GM06990 (cell line): ENCODE measurements at places on chromosomes 6 and 20.

DNA sequence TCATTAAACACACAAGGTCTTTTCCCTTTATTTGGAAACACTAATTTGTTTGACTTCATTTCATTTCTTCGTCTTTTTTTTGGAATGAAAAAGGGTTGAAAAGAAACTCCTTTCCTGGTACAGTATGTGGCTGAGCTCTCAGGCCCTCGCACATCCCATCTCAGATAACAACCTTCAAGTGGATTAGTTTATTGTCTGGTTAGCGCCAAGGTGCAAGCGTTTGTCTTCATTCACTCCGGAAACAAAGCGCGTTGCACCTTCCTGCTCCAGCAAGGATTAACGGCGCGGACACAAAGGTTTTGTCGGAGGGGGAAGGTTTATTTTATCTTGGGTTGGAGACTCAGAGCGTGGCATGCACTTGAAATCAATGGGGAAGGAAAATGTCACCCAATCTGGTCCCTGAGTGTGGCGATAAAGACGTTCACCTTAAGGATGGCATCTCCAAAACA, 5.3 kb upstream of the NKX2-2 start:
- no peak for DNase-seq

- no peak for DNase-seq
These were observed 52.7 kb downstream of the LYRM4 start for GRCh38 chr6:5208057-5208456.

DNA sequence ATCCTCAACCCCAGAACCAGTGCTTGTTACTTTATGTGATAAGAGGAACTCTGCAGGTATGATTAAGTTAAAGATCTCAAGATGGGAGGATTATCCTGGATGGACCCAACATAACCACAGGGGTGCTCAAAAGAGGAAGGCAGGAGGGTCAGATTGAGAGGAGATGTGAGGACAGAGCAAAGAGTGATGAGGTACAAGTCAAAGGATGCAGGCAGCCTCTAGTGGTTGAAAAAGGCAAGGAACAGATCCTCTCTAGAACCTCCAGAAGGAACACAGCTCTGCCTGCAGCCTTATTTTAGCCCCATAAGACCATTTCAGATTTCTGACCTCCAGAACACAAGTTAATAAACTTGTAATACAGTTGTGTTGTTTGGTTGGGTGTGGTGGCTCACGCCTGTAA, 41.2 kb downstream of the PDSS2 start:
- peak; percentile 3 for DNase-seq

GRCh38 chr20:15236812-15237211, 899.4 kb upstream of the FLRT3 start:
- DNase-seq = peak; percentile 20

DNA sequence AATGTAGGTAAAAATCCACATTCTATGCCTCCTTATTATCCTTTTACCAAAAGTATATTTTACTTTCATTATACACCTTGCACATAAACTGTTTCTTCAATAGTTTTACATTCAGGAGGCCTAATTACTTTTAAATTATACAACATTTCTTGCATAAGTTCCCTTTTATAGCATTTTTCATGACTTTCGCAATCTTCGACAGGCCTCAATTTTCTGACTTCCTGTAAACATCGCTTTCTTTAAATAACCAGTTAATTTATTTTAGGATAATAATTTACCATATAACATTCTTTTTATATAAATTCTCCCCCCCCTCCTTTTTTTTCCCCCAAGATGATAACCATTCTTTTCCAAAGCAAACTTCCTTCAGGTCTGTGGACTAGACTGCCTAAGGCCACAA, 9.2 kb downstream of the SLC35A1 start:
- DNase-seq = no peak

DNA sequence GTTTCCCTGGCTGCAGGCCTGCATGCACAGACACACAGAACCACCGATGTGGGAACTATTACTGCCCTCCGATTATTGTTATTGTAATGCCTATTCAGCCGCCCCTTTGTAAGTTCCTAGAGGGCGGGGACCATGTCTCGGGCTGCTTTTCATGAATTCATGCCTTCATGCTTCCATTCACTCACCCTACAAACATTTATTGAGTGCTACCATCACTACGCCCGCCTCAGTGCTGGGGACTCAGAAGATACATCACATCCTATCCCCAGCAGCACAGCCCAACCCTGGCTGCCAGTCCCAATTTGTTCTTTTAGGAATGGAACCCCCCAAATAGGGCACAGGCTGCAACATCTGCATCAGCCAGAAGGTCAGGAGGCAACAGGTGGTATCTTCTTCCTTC, 75.9 kb downstream of the FOXA2 start:
- DNase-seq = no peak

DNA sequence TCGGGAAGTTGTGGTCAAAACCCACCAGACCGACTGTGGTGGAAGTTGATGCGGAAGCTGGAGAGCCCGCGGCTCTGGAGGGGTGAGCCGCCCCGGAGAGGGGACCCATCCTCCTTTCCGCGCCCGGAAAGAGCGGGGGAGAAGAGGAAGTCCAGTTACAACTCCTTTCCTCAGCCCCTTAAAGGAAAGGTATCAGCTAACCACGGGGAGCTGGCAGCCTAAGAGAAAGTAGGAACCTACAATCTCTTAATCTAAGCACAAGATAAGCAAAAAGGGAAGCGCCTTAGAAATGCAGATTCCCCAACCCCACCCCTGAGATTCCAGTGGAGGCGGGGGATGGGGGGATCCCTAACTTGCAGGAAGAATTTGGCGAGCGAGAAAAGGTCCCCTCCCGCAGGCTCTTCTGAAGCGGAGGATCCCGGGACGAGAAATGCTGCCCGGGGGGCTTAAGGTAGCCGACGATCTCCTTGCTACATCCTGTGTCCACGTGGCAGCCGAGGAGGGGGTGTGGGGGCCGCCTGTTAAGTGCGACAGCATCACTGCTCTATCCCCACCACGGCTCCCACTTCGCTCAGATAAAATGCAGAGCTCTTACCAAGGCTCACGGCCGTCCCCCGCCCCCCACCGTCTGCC, 87.5 kb downstream of the ZFP64 start:
- DNase-seq = no peak

DNA sequence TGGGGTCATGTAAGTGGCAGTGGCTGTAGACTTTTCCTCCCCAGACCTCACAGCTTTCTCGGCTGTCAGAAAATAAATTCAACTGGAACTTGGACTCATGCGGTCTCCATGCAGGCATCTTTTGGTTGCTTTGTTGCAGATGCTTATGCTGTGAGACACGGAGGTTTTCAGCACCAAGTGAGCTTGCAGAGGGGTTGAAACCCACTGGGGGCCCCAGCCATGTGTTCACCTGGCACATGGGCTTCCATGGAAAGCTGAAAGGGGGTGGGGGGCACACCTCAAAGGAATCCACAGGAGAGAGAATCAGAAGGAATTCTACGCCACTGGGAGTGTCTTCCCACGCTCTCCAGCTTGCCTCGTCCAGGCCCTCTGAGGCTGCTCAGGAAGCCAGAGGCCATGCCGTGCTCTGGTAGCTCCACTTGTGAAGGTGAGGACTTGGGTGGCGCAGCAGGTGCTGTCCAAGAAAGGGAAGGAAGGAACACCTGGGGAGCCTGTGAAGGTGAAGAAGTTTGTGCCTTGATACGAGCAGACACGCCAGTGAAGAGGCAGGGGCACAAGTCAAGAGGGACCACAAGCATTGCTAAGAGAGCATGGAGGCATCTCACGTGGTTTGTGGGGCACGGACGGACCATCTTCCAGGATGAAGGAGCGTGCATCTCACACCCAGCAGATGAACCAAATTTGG, 134.3 kb upstream of the PMEPA1 start:
- DNase-seq = no peak

- DNase-seq = no peak
These were observed 152.1 kb downstream of the FNDC1 start for GRCh38 chr6:159321267-159321666.

DNA sequence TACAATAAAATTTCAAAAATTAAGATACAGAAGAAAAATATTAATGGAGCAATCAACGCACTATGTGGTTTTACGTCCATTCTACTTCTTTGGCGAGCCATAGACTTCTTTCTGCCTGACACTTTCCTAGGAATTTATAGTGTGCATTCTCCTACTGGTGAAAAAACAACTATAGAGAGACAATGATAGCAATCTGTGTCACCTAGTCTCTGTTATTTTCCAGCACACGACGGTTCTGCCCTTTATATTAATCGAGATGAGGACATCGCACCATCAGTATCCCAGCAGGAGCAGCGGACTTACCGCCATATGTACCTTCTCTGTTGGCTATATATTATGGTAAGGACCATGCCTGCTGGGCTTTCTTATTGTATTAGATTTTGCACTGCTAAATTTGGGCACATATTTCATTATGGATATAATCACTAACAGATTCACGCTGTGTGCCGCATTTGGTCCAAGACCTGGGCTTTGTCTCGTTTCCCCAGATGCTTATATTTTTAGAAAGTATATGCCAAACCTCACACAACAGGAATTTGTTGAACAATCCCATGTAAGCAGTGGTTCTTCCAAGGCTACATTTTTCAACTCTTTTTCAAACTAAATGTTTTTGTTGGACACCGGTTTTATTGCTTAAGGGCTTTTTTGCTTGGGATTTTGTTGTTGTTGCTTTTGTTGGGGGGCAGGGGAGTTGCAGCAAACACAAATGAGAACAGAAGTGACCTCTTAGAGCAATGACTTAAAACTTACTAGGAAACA, 166.4 kb downstream of the ADAT2 start:
- no peak for DNase-seq

DNA sequence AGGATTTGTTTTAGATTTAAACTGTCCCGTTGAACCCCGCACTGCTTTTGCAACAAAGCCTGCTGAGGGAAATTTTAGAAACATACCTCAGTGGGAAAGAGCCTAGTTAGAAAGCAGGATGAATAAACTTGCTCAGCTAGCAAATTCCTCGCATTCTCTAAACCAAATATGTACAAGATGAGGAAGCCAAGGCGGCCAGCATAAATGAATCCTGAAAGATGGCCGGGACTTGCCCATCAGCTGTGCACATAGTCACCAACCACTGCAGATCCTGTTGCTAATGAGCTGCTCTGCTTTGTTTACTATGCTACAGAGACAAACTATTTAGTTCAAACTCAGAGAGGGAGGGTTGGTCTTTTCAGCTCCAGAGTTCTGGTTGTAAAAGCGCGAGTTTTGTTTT, 49.0 kb downstream of the TMEM170B start:
- DNase-seq = no peak

- no peak for DNase-seq
These were observed 87.0 kb upstream of the OLIG3 start for GRCh38 chr6:137581019-137581707.

DNA sequence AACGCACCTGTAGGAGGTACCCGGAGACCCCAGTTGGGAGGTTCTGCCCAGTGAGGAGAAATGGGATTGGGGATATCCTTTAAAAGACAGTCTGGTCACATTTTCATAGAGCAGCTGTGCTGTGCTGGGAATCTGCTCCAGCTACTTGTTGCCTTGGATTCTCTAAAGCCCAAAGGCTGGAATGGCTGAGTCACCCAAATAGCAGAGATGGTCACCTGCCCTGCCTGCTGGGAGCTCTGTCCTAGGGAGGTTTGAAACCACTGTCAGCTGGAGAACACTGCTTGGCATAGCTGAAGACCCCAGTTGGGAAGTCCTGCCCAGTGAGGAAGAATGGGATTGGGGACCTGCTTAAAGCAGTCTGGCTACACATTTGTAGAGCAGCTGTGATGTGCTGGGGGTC, 34.8 kb upstream of the TFB1M start:
- DNase-seq = no peak

DNA sequence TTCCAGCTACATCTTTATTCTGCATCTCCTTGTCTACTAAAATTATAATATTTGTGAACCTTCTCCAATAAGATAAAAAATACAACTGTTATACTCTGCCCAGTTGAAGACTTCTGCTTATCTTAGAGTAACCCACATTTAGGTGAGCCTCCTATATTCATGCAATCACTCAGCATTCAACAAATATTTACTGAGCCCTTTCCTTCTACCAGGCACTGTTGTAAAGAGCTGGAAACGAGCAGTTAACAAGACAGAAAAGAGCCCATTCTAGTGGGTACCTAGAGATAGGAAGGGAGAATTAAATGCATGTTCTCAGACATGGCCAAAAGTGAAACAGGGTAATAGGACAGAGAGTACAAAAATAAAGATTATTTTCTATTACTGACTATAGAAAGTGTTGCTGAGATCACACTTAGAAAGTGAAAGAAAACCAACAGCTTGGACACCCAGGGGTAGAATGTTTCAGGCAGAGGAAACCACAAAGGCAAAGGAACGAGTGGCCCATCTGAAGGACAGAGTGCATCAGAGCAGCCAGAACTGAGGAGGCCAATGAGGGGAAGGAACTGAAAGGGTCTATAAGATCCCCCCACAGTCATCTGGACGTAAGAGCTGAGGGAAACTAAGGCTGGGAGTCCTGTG, 50.8 kb upstream of the SMLR1 start:
- DNase-seq = peak; percentile 36

- DNase-seq = no peak
These were observed 72.6 kb upstream of the SLC4A11 start for GRCh38 chr20:3311623-3312022.
